Thymus (tissue), 14 donors: ENCODE measurements at places on chromosomes 16 and 17. TPM values are rescaled to one million over a fixed set of nuclear protein-coding genes. Genes with fewer than 3 reads are reported as not detected.
A peak's percentile ranks its signal among the peaks of the same experiment; 100 is the strongest.

DNA sequence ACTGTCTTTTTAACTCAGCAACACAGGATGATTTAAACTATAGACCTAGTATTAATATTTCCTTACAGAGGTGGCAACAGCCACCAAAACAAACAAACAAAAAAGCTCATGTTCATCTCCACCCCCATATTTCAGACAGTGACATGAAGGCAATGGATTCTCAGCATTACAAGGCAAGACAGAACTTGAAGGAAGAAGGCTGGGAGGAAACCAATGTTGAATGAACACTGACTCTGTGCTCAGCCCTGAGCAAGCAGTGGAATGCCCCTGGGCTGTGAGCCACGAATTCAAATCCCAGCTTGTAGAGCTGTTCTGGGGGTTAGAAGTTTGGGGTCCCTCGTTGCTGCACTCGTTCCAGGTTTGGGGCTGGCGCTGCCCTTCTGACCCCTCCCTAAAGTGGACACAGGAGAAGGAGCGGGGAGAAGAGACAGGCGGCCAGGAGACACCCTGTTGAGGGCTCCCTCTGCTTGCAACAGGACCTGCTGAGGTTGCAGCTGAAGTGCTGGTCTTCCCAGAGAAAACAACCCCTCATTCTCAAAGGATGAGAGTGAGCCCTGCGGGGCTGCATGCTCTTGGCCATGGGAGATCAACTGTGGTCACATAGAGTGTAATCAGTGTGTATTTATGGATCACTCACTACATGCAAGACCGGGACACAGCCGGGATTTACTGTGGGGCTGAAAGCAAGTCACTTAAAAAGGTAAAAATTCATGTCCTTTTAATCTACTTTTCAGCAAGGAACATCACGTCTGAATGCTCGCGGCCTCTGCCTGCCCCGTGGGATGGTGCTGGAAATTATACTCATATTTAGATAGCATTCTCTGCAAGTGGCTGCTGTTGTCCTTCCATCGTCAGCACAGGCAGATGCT is 34.3 kb downstream of the MYH3 start:
- no peaks in the 10 kb centered on the region for H3K36me3 ChIP-seq
- H3K27ac ChIP-seq: peak overlapping the region; percentile 1
- H3K27me3 ChIP-seq: no peaks in the 10 kb centered on the region
- H3K4me3 ChIP-seq: no peak overlapping the region
- H3K4me1 ChIP-seq: no peaks in the 10 kb centered on the region

DNA sequence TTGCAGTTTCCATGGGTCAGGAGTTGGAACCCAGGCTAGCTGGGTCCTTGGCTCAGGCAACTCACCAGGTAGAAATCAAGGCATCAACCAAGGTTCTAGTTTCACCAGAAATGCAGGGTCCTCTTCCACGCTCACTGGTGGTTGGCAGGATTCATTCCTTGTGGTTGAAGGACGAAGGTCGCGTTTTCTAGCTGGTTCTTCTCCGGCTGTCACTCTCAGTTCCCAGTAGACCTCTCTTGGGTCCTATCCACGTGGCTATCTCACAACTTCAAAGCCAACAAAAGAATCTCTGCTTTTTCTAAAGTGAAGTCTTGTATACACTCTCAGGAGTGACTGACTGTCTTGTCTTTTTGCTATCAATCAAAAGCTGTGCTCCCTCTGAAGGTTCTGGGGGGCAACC is 146.3 kb upstream of the NOL11 start:
- no peak for DNase-seq
- no peak overlapping the region for H3K4me3 ChIP-seq
- H3K4me1 ChIP-seq: no peaks in the 10 kb centered on the region
- H3K27ac ChIP-seq: no peak overlapping the region
- no peaks in the 10 kb centered on the region for H3K36me3 ChIP-seq

GRCh38 chr17:40958086-40958953 is 8.4 kb downstream of the KRT39 start:
- no peaks in the 10 kb centered on the region for H3K4me1 ChIP-seq
- H3K27ac ChIP-seq: no peak overlapping the region
- no peak overlapping the region for H3K4me3 ChIP-seq
- no peaks in the 10 kb centered on the region for H3K36me3 ChIP-seq
- no peak for DNase-seq

The TBKBP1 gene
- 1.8 TPM for total RNA-seq

DNA sequence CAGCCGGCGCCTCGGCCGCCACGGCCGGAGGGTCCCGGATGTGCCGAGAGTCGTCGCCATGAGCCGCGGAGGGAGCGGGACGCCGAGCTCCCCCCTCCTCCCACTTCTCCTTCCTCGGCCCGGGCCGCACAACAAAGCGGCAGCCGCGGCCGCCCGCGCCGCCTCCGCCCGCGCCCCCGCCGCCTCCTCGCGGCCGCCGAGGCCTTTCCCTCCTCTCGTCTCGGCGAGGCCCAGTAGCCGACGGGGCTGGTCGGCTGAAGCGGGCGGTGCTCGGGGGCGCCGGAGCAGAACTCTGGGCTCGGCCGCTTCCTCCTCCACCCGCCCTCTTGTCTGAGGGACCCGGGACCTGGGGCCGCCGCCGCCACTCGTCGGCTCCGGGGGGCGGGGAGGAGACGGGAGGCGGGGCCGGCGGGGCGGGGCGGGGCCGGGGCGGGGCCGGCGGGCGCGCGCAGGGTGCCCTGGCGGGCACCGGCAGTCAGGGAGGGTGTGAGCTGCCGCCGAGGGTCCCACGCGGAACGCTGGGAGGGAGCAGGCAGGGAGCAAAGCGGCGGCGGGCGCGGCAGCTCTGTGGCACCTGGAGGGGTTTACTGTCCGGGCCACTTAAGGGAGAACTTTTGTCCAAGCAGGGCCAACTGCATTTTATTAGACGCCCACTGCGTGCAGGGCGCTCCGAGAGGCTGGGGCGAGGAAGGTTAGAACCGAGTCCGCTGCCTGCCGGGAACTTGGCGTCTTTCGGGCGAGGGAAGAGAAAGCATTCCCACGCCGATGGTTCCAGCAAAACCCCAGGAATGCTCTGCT is at the start of gene SMURF2:
Gene SMURF2, minus strand, starts transcription at position 332 of the 798 bp plus-strand sequence. CDS start 427 bp downstream, outside the sequence.
- peak within 1 kb of the TSS; percentile 64 for H3K27ac ChIP-seq
- no peaks in the 10 kb centered on the region for H3K36me3 ChIP-seq
- H3K4me3 ChIP-seq: peak within 1 kb of the TSS; percentile 62

DNA sequence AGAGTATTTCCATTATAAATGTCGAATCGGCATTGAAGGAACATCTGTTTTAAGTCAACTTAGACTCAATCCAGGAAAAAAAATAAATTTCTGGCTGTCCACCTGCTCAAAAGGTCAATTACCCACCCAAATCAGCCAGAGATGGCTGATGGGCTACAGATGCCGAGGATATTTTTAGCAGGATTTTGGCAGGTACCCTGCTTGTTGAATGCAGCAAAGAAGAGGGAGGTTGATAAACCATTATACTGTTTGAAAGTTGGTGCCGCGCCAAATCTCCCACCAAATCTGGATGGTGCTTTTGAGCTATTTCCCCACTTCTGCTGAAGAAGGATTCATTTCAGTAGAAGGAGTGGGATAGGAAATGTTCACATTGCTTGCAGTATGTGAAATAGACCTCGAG is 537.7 kb downstream of the MAF start:
- no peak overlapping the region for H3K27ac ChIP-seq
- no peak overlapping the region for H3K4me3 ChIP-seq
- no peaks in the 10 kb centered on the region for H3K4me1 ChIP-seq
- DNase-seq: no peak
- no peaks in the 10 kb centered on the region for H3K27me3 ChIP-seq

DNA sequence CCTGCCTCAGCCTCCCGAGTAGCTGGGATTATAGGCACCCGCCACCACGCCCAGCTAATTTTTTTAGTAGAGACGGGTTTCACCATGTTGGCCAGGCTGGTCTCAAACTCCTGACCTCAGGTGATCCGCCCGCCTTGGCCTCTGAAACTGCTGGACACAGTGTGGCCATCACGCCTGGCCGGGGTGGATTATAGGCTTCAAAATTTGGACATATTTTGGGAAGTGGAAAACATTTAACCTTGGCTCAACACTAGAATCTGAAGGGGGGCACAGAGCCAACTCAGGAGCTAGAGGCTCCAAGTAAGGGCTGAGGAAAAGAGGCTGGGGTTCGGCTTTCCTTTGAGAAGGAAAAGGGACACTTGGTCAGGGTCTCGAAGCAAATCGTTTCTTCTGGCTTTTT is 2.2 kb upstream of the CDK5R1 start:
- no peak overlapping the region for H3K4me3 ChIP-seq
- H3K4me1 ChIP-seq: peaks cover 19% of the 10 kb centered on the region
- peaks cover 40% of the 10 kb centered on the region for H3K36me3 ChIP-seq
- DNase-seq: no peak
- peaks cover 9% of the 10 kb centered on the region for H3K27me3 ChIP-seq

The ATP2A3 gene
- total RNA-seq: 52.9 TPM

GRCh38 chr17:37605813-37606505 is 3.3 kb downstream of the SYNRG start:
- H3K36me3 ChIP-seq: peaks cover 10% of the 10 kb centered on the region
- H3K27ac ChIP-seq: peak overlapping the region; percentile 66
- DNase-seq: peak; percentile 9
- peaks cover 20% of the 10 kb centered on the region for H3K4me1 ChIP-seq
- peak overlapping the region; percentile 11 for H3K4me3 ChIP-seq

- no peaks in the 10 kb centered on the region for H3K4me1 ChIP-seq
- no peaks in the 10 kb centered on the region for H3K36me3 ChIP-seq
- H3K27ac ChIP-seq: no peak overlapping the region
- no peak overlapping the region for H3K4me3 ChIP-seq
Measured at GRCh38 chr17:76635659-76636360, 7.7 kb downstream of the ST6GALNAC1 start.

GRCh38 chr16:23650674-23651416 is 9.6 kb downstream of the DCTN5 start:
- no peaks in the 10 kb centered on the region for H3K27me3 ChIP-seq
- peaks cover 17% of the 10 kb centered on the region for H3K36me3 ChIP-seq
- no peak overlapping the region for H3K4me3 ChIP-seq
- no peaks in the 10 kb centered on the region for H3K4me1 ChIP-seq

GRCh38 chr16:11500700-11501346 is 85.9 kb downstream of the LITAF start:
- no peak for DNase-seq
- H3K27me3 ChIP-seq: no peaks in the 10 kb centered on the region
- peaks cover 32% of the 10 kb centered on the region for H3K4me1 ChIP-seq
- H3K4me3 ChIP-seq: no peak overlapping the region

GRCh38 chr16:23635958-23636357 is 5.2 kb downstream of the PALB2 start:
- H3K4me1 ChIP-seq: peaks cover 7% of the 10 kb centered on the region
- H3K27me3 ChIP-seq: no peaks in the 10 kb centered on the region
- H3K36me3 ChIP-seq: peaks cover 7% of the 10 kb centered on the region
- H3K27ac ChIP-seq: no peak overlapping the region
- no peak overlapping the region for H3K4me3 ChIP-seq

GRCh38 chr17:39808409-39808997 is 55.6 kb downstream of the IKZF3 start:
- no peak for DNase-seq
- H3K36me3 ChIP-seq: no peaks in the 10 kb centered on the region
- H3K27me3 ChIP-seq: no peaks in the 10 kb centered on the region
- no peak overlapping the region for H3K27ac ChIP-seq
- no peak overlapping the region for H3K4me3 ChIP-seq
- H3K4me1 ChIP-seq: peaks cover 4% of the 10 kb centered on the region

- H3K27me3 ChIP-seq: no peaks in the 10 kb centered on the region
- peaks cover 26% of the 10 kb centered on the region for H3K36me3 ChIP-seq
- H3K4me3 ChIP-seq: peak within 1 kb of the TSS; percentile 60
- peak within 1 kb of the TSS; percentile 44 for H3K27ac ChIP-seq
Measured at GRCh38 chr16:53346-54236, at the start of the genes POLR3K and SNRNP25. POLR3K (minus strand) TSS chr16:53608; CDS start chr16:53586, 22 bp downstream. SNRNP25 (plus strand) TSS chr16:53828; CDS start chr16:54017, 189 bp downstream.

DNA sequence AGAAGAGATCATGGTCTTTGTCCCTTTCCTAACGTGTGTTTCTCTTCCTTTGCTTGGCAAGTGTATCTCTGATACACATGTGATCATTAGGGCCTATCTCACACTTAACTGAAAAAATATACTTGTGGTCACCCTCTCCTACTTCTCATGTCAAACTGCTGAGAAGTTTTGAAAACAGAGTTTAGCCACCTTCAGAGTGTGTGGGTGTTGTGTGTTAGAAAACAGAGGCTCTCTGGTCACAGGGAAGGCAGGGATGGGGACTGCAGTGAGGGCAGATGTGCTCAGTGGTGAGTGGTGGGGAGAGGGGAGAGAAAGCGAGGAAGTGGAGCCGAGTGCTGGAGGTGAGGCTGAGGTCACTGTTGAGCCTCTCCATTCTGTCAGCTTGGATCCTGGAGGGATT is 29.4 kb downstream of the GRB7 start:
- H3K4me1 ChIP-seq: peaks cover 89% of the 10 kb centered on the region
- peaks cover 34% of the 10 kb centered on the region for H3K36me3 ChIP-seq
- H3K27me3 ChIP-seq: no peaks in the 10 kb centered on the region
- DNase-seq: no peak
